ENCODE measurements at places on chromosomes 4 and X.

GRCh38 chrX:39653691-39654090, 444.1 kb downstream of the BCOR start:
- peak; percentile 63 for DNase-seq

DNA sequence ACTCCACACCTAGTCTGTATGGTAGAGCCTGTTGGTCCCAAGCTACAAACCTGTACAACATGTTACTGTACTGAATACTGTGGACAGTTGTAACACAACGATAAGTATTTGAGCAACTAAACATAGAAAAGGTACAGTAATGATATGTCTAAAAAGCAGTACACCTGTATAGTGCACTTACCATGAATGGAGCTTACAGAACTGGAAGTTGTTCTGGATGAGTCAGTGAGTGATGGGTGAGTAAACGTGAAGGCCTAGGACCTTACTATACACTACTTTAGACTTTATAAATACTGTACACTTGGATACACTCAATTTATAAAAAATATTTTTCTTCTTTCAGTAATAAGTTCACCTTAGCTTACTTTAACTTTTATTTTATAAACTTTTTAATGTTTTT, 104.0 kb downstream of the TMA16 start:
- no peak for DNase-seq

- DNase-seq = no peak
Observed at GRCh38 chr4:27043200-27043599, 182.6 kb downstream of the STIM2 start.

DNA sequence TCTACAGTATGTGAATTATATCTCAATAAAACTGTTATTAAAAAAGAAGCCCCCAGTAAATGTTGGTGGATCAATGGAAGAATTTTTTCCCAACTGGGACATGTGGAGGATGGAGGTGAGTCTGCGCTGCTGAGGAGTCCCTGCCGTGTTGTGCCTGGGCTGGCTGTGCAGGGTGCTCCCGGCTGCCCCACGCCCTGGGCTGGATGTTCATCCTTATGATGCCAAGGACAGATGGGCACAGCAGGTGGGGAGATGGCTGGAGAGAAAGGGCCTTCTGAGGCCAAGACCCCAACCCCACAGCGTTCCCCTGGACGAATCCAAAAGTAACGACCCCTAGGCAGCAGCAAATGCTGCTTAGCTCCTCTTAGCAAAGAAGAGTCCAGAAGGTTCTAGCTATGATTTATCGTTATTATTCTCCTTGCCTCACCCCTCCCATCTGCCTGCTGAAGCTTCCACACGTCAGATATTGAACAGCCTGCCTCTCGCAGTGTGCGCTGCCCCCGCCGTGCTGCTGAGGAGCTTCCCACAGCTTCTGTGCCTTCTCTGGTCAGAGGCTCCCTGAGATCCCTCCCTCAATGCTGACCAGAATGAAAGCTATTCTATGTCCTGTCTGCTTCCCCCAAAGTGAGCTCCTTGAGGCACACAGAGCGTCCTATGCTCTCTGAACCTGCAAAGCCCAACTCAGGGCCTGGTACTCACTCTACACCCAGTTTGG, 26.5 kb downstream of the HMX1 start:
- no peak for DNase-seq

DNA sequence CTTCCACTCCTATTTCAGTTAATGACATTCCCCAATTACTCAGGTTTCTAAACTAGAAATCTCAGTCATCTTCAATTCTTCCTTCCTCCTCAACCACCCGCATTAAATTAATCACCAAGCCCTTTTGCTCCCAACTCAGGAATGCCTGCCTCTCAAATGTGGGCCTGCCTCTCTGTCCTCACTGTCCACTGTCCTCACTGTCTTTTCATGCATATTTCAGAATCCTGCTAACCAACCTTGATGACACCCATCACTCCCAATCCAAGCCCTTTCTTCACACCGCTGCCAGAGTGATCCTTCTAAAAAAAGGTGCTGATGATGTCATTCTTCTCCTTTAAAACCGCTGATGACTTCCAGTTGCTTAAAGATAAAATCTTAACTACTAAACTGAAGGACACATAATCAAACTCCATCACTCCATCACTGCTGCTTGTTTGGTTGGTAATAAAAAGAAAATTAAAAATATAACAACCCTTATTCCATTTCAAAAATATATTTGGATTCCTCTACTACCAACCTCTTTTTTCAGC, 5.1 kb upstream of the APBB2 start:
- DNase-seq = no peak
